Amniotic stem cell (primary cell): ENCODE measurements at places on chromosomes 12 and 14.

GRCh38 chr12:11758510-11759493 is 109.3 kb downstream of the ETV6 start:
- no peak for DNase-seq

- no peak for DNase-seq
Observed at GRCh38 chr14:73755434-73756014, 41.3 kb upstream of the PNMA1 start.

- DNase-seq: no peak
Observed at GRCh38 chr12:116125956-116126566, 151.4 kb downstream of the MED13L start.

DNA sequence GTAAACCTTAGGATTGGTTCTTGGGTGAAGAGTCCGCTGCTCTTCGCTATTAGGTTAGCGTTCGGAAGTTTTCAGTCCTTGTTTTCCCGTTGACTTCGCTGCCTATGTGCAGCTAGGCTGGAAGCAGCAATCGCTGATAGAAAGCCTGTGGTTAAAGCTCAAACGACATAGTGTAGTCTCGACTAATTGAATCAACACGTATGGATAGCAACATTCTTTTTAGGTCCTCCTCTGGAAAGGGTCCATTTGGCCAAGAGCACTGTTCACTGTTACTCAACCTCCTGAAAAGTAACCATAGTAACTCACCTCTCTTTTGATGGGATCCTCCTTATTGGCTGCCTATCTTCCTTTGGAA is 355.5 kb downstream of the SNAPC1 start:
- DNase-seq: no peak

- DNase-seq: no peak
Observed at GRCh38 chr12:1881936-1882335, 36.5 kb downstream of the CACNA2D4 start.

DNA sequence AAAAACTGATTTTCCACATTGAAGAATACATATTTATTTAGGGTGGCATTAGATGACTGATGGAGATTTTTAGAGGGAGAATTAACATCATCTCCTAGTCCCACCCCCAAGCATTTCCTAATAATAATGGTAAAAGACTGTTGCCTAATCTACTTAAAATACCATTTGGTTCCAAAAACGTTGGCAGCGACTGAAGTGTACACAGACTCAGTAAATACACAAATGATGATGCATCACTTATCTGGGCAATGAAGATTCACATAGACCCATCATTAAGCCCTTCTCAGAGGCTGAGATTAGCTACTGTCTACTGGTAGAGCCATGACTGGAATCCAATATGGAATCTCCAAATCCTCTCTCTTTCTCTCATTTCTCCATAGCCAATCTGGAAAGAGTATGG is 18.2 kb downstream of the RTN1 start:
- no peak for DNase-seq

DNA sequence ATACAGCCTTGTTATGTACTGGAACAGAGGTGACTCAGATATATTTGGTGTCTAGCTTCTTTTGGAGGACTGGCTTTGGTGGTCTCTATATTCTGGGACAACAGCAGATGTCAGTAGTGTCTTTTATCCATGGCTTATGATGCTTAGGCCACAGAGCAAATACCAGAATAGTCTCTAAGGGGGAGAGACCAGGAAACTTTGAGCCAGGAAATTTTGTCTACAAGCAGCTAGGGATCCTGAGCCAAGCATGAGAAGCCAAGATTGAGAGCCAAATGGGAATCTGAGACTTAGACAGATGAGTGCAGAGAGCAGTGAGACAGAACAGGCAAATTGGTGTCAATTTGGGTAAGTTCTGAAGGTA is 28.4 kb upstream of the PTPRR start:
- no peak for DNase-seq

GRCh38 chr12:31773867-31774266 is 45.0 kb upstream of the AMN1 start:
- no peak for DNase-seq

DNA sequence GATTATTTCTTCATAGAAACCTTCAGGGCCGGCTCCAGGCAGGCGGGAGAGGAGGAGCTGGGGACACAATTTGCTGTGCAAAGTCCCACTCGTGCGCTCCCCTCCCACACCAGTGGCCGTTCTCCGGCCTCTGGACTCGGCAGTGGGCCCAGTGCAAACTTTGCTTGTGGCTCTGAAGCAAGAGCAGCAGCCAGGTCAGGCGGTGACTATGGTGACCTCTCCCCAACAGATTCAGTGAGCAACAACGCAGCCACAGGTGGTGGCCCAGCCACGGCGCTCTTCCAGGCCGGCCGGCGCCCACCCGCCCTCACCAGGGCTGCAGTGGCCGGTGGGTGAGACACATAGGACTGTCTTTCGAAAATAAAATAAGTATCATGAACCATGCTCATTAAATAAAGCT is 29.5 kb downstream of the VPS37B start:
- no peak for DNase-seq

- DNase-seq: peak; percentile 17
Observed at GRCh38 chr12:4037747-4038312, 164.6 kb upstream of the PARP11 start.

DNA sequence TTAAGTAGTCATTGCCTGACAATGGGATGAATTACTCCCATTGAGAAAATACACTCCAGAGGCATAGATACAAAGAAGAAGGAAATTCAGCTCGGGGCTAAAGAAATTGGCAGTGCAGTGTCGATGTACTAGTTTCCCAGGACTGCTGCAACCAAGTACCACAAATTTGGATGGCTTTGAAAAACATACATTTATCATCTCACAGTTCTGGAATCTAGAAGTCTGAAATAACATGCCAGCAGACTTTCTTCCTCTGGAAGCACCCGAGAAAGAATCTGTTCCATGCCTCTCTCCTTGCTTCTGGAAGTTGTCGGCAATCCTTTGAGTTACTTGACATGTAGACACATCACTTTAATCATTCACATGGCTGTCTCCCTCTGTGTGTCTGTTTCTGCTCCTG is 101.9 kb downstream of the TMTC3 start:
- no peak for DNase-seq

DNA sequence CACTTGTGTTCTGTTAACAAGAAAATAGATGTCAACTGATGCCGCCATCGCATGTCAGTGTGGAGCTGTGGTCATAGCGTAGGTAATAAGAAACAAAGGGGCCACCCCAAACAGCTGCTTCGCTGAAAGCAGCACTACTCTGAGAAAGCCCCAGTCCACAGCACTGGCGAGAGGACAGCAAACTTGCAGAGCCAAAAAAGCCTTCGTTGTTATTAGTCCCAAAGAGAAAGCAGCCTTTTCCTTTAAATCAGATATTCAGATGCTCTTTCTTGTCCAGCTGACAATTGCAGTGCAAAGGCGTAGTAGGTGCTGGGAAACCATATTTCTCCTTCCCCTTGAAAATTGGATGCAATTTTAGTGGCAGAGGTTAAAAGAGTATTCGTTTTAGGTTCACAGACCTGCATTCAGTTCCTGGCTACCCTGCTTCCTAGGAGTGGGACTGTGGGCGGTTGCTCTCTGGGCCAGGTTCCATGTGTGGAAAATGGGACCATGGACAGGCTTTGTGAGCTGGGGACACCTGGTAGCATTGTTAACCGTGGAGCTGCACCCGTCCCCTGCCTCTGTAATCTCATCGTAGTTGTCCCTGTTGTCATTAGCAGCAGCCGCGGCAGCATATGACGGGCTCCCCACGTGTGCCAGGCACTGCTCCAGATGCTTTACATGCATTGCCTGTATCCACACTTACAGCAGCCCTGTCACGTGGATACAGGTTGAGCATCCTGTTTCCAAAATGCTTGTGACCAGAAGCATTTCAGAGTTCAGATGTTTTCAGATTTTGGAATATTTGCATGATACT is 54.2 kb downstream of the ELK3 start:
- no peak for DNase-seq

DNA sequence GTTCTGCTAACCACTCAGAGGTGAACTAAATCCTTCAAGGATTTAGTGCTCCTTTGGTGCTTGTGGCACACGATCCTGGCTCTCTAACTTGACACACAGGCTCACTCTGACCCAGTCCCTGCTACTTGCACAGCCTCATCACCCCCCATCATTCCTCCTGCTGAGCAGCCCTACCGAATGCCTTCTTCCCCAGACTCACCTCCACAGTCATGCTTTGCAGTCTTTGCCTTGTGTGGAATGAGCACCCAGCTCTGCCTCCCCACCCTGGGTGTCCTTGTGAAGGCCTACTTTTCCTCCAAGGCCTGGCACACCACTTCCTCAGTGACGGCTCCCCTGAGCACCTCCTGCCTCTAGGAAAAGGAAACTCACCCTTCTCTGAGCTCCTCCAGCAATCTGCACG is 7.9 kb upstream of the TINF2 start:
- DNase-seq: no peak

GRCh38 chr12:83958997-83959396 is 953.6 kb downstream of the SLC6A15 start:
- DNase-seq: no peak

GRCh38 chr14:54805070-54805444 is 97.6 kb downstream of the GCH1 start:
- DNase-seq: no peak

GRCh38 chr12:108099778-108100489 is 29.2 kb upstream of the WSCD2 start:
- no peak for DNase-seq

DNA sequence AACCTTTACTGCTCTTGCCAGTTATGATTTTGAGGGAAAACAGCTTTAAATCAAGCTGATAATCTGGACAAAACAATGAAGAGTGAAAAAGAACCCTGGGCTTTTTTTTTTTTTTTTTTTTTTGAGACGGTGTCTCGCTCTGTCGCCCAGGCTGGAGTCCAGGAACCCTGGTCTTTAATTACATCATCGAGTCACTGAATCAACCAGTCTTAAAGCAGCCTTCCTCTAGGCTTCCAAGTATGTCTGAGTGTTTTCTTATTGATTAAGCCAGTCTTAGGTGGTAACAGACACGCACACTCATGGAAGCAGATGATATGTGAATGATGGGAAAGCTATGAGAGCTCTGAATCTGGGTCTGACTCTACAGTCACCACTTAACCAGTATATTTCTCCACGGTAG is 5.9 kb upstream of the VCPKMT start:
- no peak for DNase-seq

GRCh38 chr12:52006726-52007157 is at the start of gene TAMALIN:
TSS of gene TAMALIN (plus strand) at chr12:52006946. CDS start at chr12:52007020, 74 bp downstream.
- no peak for DNase-seq

DNA sequence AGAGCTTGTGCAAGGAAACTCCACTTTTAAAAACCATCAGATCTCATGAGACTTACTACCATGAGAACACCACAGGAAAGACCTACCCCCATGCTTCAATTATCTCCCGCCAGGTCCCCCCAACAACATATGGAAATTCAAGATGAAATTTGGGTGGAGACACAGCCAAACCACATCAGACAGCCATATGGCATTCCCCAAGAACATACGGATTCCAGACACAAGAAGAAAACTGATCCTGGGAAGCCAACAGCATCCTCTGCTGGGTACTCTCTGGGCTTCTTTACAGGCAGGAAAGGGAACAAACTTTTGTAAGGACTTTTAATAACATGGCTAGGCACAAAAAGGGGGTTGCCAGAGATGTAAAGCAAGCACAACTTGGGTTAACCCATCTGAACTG is 127.2 kb downstream of the TMEM132C start:
- DNase-seq: no peak

- DNase-seq: no peak
Observed at GRCh38 chr14:28321475-28322244, 444.9 kb upstream of the FOXG1 start.

DNA sequence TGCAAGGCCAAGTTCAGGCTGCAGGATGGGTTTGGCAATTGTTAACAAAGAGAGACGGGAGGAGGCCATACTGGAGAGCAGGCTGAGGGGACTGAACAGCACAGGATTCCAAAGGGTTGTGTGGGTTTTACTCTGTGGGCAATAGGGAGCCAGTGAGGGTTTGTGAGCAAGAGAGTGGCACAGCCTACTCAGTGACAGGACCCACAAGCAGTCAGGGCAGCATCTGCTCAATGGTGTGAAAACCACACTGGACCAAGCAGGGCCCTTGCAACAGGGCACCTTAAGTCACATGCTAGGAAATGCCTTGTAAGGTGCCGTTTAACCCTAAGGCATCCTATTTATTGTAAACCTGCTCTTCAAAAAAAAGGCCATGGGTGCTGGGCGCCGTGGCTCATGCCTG is 22.0 kb downstream of the SYNE3 start:
- no peak for DNase-seq

DNA sequence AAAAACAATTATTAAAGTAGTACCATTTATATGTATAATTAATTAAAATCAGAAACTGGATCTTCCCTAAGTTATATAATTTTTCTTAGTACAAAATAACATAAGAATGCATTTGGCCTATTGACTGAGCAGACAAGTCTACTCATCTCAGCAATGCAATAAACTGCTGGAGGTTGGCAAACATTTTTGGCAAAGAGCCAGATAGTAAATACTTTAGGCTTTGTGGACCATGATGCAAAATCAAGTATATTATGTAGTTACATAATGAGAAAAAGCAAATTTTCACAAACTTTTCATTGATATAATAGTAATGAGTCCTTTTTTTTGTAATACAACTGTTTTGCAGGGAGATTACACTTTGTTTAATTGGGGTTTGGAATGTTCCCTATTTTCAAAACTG is 30.9 kb downstream of the ERGIC2 start:
- DNase-seq: no peak

GRCh38 chr12:49627752-49628360 is 4.5 kb downstream of the PRPF40B start:
- DNase-seq: no peak

GRCh38 chr12:122293081-122293480 is 26.8 kb upstream of the VPS33A start:
- no peak for DNase-seq

DNA sequence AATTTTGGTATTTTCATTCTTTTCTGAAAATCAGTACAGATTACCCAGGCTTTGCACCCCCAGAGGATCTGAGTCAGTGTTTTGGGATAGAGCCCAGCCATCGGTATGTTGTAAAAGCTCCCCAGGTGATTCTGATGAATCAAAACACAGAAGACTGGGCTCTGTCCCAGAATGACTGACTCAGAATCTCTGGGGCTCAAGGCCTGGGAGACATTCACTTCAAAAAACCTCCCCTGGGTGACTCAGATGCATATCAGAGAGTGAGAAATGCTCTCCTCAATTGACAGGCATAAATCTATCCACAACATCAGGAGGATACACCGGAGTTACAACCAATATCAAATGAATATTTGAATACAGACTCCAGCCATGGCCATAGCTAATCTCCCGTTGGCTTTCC is 32.6 kb downstream of the SLC35F4 start:
- DNase-seq: peak; percentile 68

- no peak for DNase-seq
Observed at GRCh38 chr14:104869669-104870367, 4.8 kb downstream of the CEP170B start.

GRCh38 chr14:60573943-60574495 is 65.1 kb downstream of the SIX6 start:
- DNase-seq: no peak

GRCh38 chr12:23631786-23632377 is 317.6 kb downstream of the SOX5 start:
- DNase-seq: no peak

DNA sequence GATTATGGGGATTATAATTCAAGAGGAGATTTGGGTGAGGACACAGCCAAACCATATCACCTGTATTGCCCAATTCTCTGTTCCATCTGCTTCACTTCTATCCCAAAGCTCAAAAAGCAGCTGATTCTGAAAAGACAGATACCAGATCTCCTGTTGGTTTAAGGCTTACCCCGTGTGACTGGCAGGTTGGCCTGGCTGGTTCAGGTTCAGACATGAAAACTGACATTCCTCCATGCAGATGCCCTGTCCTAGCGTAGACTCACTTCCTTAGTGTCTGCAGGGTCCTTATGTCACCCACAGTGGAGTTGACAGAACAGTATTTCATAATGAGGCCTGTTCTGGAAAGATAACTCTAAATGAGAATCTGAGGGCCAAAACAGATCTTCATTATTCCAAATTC is 61.1 kb upstream of the FLRT2 start:
- DNase-seq: no peak
